ENCODE measurements at places on chromosomes 5 and 9.

DNA sequence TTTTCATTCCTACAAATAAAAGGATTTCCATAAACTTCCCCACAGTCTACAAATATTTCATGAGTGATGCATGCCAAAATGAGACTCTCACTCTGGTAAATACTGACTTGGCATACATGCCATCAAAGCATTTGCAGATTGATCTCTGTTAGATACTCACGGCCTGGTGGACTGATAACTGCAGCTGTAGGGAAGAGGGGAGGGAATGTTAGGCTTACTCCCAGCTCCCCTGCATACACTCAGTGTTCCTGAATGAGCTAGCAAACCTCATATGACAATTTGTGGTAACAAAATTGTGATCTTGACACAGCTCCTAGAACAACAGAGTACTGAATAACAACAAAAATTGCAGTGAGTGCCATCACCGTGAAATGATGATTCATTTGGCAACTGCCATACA is 435.3 kb downstream of the NR2F1-AS1 start:
- no peak for DNase-seq

- DNase-seq, result peak; percentile 1
Measured at GRCh38 chr5:12704955-12705354, 800.7 kb upstream of the CTNND2 start.

DNA sequence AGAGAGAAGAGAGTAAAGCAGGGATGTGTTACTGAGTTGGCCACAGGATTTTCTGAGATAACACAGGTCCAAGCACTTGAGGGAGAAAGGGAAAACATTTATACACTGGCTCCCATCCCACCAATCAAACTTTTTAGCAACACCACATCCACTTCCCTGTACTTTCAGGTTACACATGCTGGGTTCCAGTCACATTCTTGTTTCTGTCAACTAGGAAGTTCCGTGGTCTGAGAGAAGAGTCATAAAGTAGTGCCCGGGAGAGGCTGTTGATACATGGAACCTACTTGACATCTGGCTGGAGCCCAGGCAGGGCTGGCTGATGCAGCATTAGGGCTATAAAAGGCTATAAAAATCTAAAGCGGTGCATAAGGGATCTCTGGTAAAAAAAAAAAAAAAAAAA is 473.9 kb upstream of the COX7C start:
- no peak for DNase-seq

- DNase-seq, result peak; percentile 63
Measured at GRCh38 chr5:110757118-110757729, 18.4 kb downstream of the SLC25A46 start.

DNA sequence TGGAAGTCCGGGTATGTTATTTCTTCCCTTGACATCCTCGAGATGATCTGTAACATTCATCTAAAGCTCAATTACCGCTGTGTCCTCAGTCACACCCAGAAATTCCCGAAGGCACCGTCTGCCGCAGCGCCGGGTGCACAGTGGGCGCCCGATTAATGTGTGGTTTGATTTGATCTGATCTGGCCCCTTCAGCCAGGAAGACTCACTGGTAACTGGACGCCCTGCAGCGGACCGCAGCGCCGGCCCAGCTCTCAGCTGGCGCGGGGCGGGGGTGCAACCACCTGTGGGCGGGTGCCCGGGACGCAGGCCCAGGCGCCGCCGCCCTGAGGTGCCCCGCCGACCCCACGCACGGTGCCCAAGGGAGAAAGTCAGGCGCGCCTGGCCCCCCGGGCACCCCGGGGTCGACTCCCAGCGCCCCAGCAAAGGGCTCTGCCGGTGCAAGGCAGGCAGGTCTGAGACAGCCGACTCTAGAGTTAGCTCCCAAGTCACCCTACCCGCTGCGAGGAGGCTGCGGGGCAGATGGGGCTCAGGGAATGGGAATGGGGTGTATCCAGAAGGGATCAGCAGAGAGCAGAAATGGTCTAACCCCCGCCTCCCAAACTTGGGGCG is 1.7 kb downstream of the EPB41L4B start:
- peak; percentile 11 for DNase-seq

DNA sequence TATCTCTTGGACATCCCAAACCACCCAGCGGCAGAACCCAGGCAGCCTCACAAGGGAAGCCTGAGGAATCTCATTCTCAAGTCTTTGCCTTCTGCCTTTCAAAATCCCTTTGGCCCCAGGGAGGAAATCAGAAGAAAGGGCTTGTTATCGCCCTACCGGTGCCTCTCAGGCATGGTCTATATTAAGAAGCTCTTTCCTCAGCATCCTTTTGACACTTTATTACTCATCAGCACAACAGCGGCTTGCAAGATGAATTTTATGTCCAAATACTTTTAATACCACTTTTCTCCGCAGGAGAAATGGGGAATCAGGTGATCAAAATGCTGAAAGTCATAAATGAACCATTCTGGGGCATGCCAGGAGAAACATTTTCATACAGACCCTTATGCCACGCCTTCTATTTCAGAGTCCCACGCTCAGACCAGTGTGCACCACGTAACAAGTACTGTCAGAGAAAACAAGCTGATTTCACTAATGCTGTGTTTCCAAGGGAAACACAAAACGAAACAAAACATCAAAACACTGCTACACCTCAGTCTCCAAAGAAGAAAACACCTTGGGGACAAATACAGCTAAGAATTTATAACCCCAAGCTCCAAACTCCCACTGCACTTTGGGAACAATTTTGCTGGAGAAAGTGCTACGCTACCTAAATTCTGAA is 30.0 kb downstream of the RAPGEF1 start:
- DNase-seq, result peak; percentile 42

- no peak for DNase-seq
Measured at GRCh38 chr5:138936968-138937345, 61.8 kb upstream of the LRRTM2 start.

- no peak for DNase-seq
Measured at GRCh38 chr5:160628619-160628968, 206.9 kb downstream of the PTTG1 start.

- DNase-seq, result no peak
Measured at GRCh38 chr5:170811719-170812118, 28.2 kb downstream of the GABRP start.

- no peak for DNase-seq
Measured at GRCh38 chr9:130124085-130124860, 47.9 kb upstream of the NCS1 start.
